Activated T-cell treated with anti-CD3 and anti-CD28 coated beads, Interleukin-2, amount 50 U/mL, for 24 hours (primary cell): ENCODE measurements at places on chromosomes 12 and 14.

DNA sequence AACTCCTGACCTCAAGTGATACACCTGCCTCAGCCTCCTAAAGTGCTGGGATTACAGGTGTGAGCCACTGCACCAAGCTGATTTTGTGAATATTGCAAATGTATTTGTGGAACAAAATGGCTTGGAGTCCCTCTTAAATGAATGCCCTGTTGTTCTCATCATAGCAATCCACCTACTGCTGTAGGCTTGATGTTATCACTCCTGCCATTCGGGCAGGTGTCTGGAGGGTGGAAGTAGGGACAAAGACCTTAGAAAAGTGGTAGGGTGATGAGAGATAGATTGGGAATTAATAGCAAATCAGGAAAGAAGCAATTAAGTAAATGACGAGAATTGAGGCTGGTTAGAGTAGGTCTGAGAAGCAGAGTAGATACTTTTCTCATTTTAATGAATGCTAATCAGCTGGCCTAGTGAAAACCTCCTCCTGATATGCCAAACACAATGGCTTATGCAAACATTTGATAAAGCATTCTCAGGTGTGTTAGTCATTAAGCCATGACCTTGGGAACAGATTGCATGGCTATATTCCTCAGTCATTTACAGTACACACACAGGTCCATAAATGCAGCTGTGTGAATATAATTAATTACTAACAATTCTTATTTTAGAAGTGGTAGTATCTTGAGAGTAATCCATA lies 60.5 kb upstream of the USP44 start:
- no peak overlapping the region for H3K4me3 ChIP-seq
- H3K27ac ChIP-seq: no peak overlapping the region
- H3K27me3 ChIP-seq: peaks cover 10% of the 10 kb centered on the region
- DNase-seq: no peak

DNA sequence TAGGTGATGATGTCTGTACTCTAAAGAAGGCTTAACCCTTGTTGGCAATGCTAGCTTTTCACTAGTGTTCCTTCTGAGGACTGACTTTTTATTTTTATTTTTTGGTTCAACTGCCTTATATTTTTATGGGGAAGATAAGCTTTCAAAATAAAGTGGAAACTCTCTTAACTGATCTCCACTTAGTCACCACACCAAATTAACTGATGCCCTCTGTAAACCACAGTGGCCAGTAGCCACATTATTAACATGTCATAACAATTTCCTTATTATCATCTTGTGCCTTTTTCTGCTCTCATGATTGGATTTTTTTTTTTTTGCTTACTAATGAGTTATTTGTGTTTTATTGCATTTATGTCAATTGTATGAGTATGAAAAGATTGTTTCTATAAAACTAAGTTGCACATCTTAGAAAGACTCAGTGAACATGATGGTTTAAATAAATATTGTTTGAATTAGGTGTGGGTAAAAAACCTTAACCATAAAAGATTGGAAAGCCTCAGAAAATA lies 56.9 kb downstream of the SCFD1 start:
- no peak for DNase-seq
- peaks cover 89% of the 10 kb centered on the region for H3K36me3 ChIP-seq
- H3K27me3 ChIP-seq: no peaks in the 10 kb centered on the region
- H3K4me3 ChIP-seq: no peak overlapping the region
- H3K4me1 ChIP-seq: peaks cover 2% of the 10 kb centered on the region

GRCh38 chr12:98893675-98894411 lies 248.8 kb downstream of the APAF1 start:
- no peak overlapping the region for H3K27ac ChIP-seq
- peaks cover 67% of the 10 kb centered on the region for H3K27me3 ChIP-seq

DNA sequence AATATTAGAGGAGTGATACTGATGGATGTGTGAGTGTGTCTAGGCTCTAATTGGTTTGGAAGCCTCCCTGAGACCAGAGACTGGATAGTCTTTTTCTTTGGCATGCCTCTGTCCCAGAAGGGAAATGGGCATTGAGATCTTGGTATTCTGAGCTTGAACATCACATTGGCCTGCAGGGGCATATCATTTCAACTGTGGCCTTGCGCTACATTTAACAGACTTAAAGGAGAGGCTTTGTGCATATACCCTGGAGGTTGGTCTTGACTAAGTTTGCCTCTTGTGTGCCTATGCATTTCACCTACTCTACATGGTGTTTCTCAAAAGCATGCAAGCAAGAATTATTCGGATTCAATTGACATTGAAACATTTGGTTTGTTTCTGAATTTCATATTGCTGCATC lies 185.4 kb downstream of the TMTC2 start:
- peaks cover 3% of the 10 kb centered on the region for H3K4me1 ChIP-seq
- DNase-seq: no peak
- no peaks in the 10 kb centered on the region for H3K27me3 ChIP-seq
- H3K4me3 ChIP-seq: no peak overlapping the region
- no peaks in the 10 kb centered on the region for H3K36me3 ChIP-seq
- no peak overlapping the region for H3K27ac ChIP-seq

DNA sequence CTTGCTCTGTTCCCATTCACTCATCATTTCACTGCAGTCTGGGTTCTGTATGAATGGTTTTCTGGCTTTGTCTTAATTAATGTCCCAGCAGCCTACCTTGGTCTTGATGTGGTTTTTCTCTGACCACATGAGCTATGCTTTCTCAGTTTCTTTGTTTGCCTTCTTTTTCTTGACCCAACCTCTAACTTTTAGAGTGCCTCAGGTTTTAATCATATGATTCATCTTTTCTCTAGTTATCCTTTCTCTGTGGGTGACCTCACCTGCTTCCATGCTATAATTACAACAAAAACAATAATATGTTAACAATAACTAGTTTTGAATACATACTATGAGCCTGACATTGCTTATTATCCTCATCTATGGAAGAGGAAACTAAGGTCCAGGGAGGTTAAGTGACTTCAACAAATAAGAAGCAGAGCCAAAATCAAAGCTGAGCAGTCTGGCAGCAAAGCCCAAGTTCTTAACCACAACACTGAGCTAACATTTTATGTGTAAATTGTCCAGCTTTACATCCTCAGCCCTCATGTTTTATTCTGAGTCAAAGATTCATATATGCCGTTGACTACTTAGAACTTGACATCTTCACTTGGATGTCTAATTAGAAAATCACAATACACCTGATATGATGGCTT lies 4.7 kb upstream of the EPYC start:
- no peak overlapping the region for H3K27ac ChIP-seq
- H3K4me3 ChIP-seq: no peak overlapping the region
- no peak for DNase-seq
- peaks cover 16% of the 10 kb centered on the region for H3K4me1 ChIP-seq
